ENCODE measurements at places on chromosomes 4 and X. TPM values are rescaled to one million over a fixed set of nuclear protein-coding genes. Genes with fewer than 3 reads are reported as not detected.
A peak's percentile ranks its signal among the peaks of the same experiment; 100 is the strongest.

GRCh38 chr4:77308843-77309242 lies 151.8 kb downstream of the CCNG2 start:
- H3K27ac ChIP-seq = no peak overlapping the region
- H3K36me3 ChIP-seq = no peaks in the 10 kb centered on the region
- no peak overlapping the region for H3K4me3 ChIP-seq
- DNase-seq = no peak
- H3K4me1 ChIP-seq = no peaks in the 10 kb centered on the region
- H3K27me3 ChIP-seq = peaks cover 5% of the 10 kb centered on the region

- no peak overlapping the region for H3K4me3 ChIP-seq
- H3K4me1 ChIP-seq = no peaks in the 10 kb centered on the region
- H3K27me3 ChIP-seq = peaks cover 2% of the 10 kb centered on the region
- DNase-seq = peak; percentile 12
- H3K36me3 ChIP-seq = no peaks in the 10 kb centered on the region
- no peak overlapping the region for H3K27ac ChIP-seq
Measured at GRCh38 chr4:141860974-141861373, 224.6 kb downstream of the IL15 start.

The NR0B1 gene
- total RNA-seq = not detected

The ESX1 gene
- not detected for total RNA-seq

The DUX4 gene
- not detected for total RNA-seq
